ENCODE measurements at places on chromosomes 4 and X.

DNA sequence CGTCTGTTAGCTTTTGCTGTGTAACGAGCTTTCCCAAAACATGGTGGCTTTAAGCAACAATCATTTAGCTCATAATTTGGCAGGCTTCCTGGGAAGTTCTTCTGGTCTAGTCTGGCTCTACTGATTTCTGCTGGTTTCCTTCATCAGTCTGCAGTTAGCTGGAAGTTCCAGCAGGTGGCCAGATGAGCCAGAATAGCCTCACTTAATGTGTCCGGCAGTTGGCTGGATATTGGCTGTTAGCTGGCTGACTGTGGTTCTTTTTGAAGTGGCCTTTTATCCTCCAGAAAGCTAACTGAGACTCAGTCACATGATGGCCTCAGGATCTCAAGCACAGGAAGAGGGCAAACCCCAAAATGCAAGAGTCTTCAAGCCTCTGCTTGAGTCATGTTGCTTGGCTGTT is 34.9 kb downstream of the FTHL17 start:
- DNase-seq: peak; percentile 48

DNA sequence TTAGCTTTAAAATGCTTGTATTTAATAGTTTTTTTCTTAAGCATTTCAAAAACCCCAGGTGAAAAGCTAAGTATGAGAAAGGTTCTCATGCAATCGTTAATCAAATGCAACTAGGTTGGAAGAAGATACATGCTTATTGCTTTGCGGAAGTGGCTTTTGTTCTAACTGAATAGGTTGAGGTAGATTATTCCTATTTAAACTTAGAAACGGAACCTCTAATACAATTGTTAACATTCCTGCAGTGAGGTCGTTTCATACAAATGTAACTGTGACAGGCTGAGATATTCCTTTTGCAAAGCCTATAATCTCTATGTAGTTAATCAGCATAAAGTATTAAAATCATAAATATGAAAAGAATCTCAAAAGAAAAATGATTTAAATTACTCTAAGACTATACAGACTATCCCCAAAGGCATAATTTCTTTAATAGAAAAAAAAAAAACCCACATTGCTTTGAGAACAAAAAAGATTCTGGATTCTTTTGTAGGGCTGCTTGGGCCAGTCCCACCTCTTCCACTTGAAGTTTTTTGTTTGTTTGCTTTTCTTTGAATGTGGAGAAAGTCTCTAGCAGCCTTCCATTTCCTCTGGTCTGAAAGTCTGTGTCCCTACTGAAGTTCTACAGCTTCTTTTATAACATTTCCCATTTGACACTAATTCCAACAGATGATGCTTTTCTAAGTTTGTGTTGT is 25.6 kb upstream of the SORBS2 start:
- DNase-seq: no peak

GRCh38 chrX:139931646-139932072 is 1.2 kb downstream of the ATP11C start:
- no peak for DNase-seq

DNA sequence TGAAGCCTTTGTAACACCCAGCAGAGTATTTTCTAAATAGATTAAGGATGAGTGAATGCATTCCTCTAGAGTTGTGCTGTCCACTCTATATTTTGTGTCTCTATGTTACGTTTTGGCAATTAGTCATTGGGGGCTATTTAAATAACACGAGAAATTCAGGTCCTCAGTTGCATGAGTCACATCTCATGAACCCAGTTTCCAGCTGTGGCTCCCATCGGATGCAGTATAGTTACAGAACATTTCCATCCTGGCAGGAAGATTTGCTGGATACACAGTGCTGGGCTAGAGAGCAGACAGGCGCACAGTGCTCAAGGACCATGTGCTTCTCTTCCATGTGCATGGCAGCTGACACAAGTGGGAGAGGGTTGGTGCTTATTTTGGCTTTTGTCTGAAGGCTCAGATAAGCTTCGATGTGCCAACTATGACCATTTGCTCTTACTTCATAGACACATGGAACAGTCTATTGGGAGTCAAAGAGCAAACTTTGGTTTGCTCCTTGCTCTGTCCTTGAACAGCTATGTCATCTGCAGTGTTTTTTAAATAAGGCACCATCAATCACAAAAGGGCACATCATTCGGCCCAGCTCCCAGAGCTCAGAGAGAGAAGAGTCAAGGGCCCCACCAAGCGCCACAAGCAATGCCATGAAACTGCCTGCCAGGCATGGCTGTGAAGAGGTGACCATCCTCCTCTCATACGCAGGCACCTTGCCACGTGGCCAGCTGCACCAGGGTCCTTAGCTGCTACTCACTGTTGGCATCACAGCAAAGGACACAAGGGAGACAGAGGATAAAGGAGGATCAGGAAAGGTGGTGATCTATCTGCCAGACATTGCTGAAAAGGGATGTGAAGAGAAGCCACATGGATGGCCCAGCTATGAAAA is 8.1 kb upstream of the STS start:
- DNase-seq: no peak

DNA sequence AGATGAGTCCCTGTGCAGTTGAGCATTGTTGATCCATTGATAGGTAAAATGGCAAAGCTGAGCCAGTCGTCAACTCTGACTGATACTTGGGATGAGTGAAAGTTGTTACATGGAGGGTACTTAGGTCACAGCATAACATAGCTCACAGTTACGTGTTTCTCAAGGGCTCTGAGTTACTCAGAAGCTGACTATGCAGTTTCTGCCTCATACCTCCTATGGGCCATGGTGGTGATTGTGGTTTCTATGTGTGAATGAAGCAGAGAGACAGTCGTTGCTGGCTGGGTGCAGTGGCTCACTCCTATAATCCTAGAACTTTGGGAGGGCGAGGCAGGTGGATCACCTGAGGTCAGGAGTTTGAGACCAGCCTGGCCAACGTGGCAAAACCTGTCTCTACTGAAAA is 30.8 kb downstream of the FRMPD3 start:
- no peak for DNase-seq

DNA sequence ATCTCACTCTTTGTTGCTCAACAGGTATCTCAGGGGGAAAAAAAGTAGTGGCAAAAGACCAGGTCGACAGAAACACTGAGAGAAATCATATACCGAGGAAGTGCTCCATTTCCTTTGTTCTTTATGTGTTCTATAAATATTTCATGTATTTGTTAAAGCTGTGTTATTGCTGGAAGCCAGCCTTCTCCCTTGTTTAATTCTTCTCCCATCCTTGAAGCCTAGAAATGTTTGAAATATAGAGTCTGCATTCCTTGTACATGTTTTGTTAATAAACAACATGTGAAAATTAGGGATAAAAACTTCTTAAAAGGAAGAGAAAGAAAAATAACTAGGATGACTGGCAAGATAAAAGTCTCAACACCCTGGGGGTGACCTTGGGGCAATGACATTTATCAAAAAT is 186.2 kb downstream of the ANKRD50 start:
- no peak for DNase-seq

- DNase-seq: no peak
These were observed 56.8 kb downstream of the ZFYVE28 start for GRCh38 chr4:2361366-2362265.

Data from H9 (cell line).